Gastrocnemius medialis (tissue), 4 donors: ENCODE measurements at places on chromosomes 5 and 9. TPM values are rescaled to one million over a fixed set of nuclear protein-coding genes. Genes with fewer than 3 reads are reported as not detected.

DNA sequence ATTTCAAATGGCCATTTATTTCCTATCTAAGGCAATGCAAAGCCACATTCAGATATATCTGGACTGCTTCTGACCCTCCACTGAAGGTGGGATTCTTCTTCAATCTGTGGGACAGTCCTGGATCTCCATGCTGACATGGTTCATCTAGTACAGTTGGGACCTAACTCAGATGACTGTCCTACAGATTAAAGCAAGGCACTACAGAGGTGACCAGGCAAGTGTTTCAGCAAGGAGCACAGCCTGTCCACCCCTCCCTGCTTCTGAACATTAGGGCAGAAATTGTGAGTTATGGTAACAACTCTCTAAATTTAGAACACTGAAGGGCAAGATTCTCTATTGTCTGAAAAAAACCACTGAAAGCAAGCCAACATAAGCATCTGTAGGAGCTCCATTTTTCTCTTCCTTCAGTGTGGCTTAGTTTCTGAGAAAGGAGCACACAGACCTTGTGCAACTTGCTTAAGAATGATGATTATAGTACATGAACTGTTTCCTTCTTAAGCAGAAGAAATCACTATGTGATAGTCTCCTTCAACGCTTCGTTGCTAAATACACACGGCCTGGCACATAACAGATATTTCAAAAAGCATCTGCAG is 62.9 kb upstream of the BARX1 start:
- no peaks in the 10 kb centered on the region for H3K36me3 ChIP-seq
- H3K4me3 ChIP-seq = no peak overlapping the region
- H3K27me3 ChIP-seq = no peaks in the 10 kb centered on the region
- no peaks in the 10 kb centered on the region for H3K4me1 ChIP-seq
- no peak overlapping the region for H3K27ac ChIP-seq

GRCh38 chr9:35518981-35519679 is 29.2 kb downstream of the RUSC2 start:
- no peak overlapping the region for H3K4me3 ChIP-seq
- peak overlapping the region; percentile 90 for H3K27ac ChIP-seq
- DNase-seq = peak; percentile 77
- no peaks in the 10 kb centered on the region for H3K36me3 ChIP-seq
- H3K4me1 ChIP-seq = peaks cover 92% of the 10 kb centered on the region

- DNase-seq = no peak
- no peak overlapping the region for H3K4me3 ChIP-seq
- no peaks in the 10 kb centered on the region for H3K4me1 ChIP-seq
- no peak overlapping the region for H3K27ac ChIP-seq
Measured at GRCh38 chr9:117868594-117868993, 164.4 kb downstream of the TLR4 start.

- peaks cover 15% of the 10 kb centered on the region for H3K36me3 ChIP-seq
- H3K27ac ChIP-seq = peak overlapping the region; percentile 79
Measured at GRCh38 chr9:136903041-136903554, 16.8 kb downstream of the TRAF2 start.

GRCh38 chr9:114761523-114761922 is 44.3 kb downstream of the TNFSF15 start:
- H3K27ac ChIP-seq = no peak overlapping the region
- H3K4me3 ChIP-seq = no peak overlapping the region
- H3K27me3 ChIP-seq = no peaks in the 10 kb centered on the region
- H3K36me3 ChIP-seq = no peaks in the 10 kb centered on the region
- no peak for DNase-seq
- H3K4me1 ChIP-seq = no peaks in the 10 kb centered on the region

DNA sequence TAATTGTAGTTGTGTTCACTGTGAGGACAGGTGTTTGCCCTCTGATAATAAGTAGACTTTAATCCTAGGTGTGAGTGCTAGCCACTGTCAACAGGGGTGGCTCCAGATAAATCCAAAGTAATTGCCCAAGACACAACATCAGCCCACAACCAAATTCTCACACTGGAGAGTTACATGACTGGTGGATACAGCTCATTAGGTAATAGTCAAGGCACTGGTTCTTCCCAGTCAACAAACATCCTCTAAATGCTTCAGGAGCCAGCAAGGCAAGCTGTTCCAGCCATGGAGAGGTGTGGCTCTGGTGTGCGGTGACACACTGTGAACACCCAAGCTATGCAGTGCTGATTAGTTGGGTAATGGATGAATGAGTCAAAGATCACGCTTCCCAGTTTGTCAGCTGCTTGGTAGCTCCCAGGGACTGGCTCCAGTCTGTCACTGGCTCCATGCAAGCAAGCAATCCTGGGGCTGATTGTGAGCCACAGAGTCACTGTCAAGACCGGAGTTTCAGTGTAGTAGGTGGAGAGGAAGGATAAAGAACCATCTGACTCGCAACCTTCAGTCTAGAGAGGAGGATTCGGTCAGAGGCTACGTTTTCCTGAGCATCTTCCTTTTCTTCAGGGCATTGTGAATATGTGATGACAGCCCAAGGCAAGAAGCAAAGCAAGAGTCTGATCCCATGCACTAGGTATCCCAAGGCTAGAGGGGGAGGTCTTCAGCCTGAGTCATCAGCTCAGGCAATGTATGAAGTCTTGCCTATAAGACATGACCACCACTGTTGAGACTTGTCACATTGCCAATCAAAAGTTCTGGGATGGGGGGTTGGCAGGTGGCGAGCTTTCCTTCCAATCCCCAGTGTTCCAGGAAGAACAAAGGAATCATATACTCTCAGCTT is 63.1 kb downstream of the UGCG start:
- peaks cover 19% of the 10 kb centered on the region for H3K4me1 ChIP-seq
- peak; percentile 87 for DNase-seq
- H3K27me3 ChIP-seq = no peaks in the 10 kb centered on the region
- H3K27ac ChIP-seq = peak overlapping the region; percentile 10
- no peak overlapping the region for H3K4me3 ChIP-seq
- no peaks in the 10 kb centered on the region for H3K36me3 ChIP-seq

GRCh38 chr5:91293131-91293530 is 90.0 kb downstream of the ARRDC3 start:
- H3K36me3 ChIP-seq = no peaks in the 10 kb centered on the region
- no peak for DNase-seq
- H3K4me1 ChIP-seq = peaks cover 16% of the 10 kb centered on the region
- no peaks in the 10 kb centered on the region for H3K27me3 ChIP-seq

GRCh38 chr5:100950985-100951384 is 47.9 kb upstream of the ST8SIA4 start:
- no peak overlapping the region for H3K27ac ChIP-seq
- no peak overlapping the region for H3K4me3 ChIP-seq
- H3K4me1 ChIP-seq = no peaks in the 10 kb centered on the region
- no peak for DNase-seq
- no peaks in the 10 kb centered on the region for H3K36me3 ChIP-seq

DNA sequence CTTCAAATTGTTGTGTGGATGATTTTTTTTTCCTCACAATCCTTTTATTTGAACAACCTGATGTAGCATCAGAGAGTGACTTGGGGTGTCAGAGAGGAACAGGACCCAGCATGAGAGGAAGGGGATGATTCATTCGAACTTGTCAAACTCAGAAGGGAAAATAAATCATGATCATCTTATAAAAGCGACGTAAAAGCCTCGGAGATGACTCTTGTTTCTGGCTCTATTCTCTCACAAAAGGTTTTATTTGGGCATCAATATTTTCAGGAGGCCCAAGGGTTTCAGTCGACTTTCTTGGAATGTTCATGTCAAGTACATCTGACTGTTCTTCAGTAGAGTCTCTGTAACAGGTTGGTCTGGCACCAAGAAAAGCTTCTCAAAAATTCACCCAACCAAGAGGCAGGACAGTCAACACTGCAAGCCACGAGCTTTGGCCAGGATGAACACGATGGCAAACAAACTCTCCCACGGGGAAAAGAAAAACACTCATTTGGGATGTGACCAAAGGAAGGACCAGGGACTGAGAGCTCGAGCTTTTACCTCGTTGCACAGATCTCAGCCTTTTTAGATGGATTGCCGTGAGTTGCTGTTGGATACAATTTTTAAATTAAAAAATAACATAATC is 55.1 kb downstream of the ANKH start:
- peak overlapping the region; percentile 7 for H3K27ac ChIP-seq
- peaks cover 63% of the 10 kb centered on the region for H3K4me1 ChIP-seq
- H3K4me3 ChIP-seq = no peak overlapping the region
- H3K36me3 ChIP-seq = no peaks in the 10 kb centered on the region
- H3K27me3 ChIP-seq = no peaks in the 10 kb centered on the region

- no peaks in the 10 kb centered on the region for H3K27me3 ChIP-seq
- H3K27ac ChIP-seq = no peak overlapping the region
- H3K36me3 ChIP-seq = no peaks in the 10 kb centered on the region
- H3K4me3 ChIP-seq = no peak overlapping the region
- no peaks in the 10 kb centered on the region for H3K4me1 ChIP-seq
Measured at GRCh38 chr5:125181159-125181558, 434.7 kb upstream of the ZNF608 start.

- DNase-seq = no peak
- H3K36me3 ChIP-seq = no peaks in the 10 kb centered on the region
- no peak overlapping the region for H3K4me3 ChIP-seq
- H3K27ac ChIP-seq = peak overlapping the region; percentile 30
- H3K27me3 ChIP-seq = no peaks in the 10 kb centered on the region
- H3K4me1 ChIP-seq = peaks cover 54% of the 10 kb centered on the region
Measured at GRCh38 chr9:123309611-123310010, 41.2 kb upstream of the STRBP start.

- no peaks in the 10 kb centered on the region for H3K36me3 ChIP-seq
- peaks cover 28% of the 10 kb centered on the region for H3K27me3 ChIP-seq
- no peak for DNase-seq
- no peaks in the 10 kb centered on the region for H3K4me1 ChIP-seq
- H3K4me3 ChIP-seq = peak overlapping the region; percentile 46
Measured at GRCh38 chr5:140927228-140927573, 1.1 kb downstream of the PCDHAC1 start.

DNA sequence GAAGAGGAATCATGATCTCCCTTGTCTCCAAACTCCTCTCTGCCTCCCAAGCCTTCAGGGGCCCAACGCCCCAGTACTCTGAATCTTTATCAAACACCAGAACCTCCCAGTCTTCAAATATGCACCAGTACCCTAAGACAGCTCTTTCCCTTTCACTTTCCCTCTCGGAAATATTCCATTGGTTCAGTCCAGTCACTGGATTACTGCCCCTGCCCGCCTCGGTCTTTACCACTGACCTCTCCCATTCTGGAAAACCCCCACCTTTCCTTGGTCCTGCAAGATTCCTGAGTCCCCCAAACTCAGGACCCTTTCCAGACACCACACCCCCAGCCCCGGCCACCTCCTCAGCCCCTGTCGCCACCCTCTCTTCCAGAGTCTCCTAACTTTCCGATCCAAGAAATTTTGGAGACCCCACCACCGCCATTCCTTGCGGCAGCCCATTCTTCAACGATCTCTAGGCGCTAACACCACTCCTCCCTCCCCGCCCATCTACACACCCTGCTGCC is 674 bp downstream of the C5orf15 start:
- DNase-seq = no peak
- no peaks in the 10 kb centered on the region for H3K27me3 ChIP-seq
- no peaks in the 10 kb centered on the region for H3K36me3 ChIP-seq

GRCh38 chr5:149793256-149793550 is 63.1 kb downstream of the PPARGC1B start:
- H3K4me3 ChIP-seq = no peak overlapping the region
- H3K27ac ChIP-seq = peak overlapping the region; percentile 98
- peaks cover 80% of the 10 kb centered on the region for H3K4me1 ChIP-seq
- no peaks in the 10 kb centered on the region for H3K36me3 ChIP-seq
- DNase-seq = no peak

- H3K4me1 ChIP-seq = peaks cover 44% of the 10 kb centered on the region
- H3K27ac ChIP-seq = peak overlapping the region; percentile 94
- no peaks in the 10 kb centered on the region for H3K27me3 ChIP-seq
- no peaks in the 10 kb centered on the region for H3K36me3 ChIP-seq
- H3K4me3 ChIP-seq = peak overlapping the region; percentile 63
Measured at GRCh38 chr5:88884608-88884877, 1.6 kb upstream of the MEF2C start.

Gene NCBP1
- total RNA-seq = 14.6 TPM

Gene TRIM14
- 3.2 TPM for total RNA-seq

Gene LHX3
- not detected for total RNA-seq

Gene BNIP1
- total RNA-seq = 9.2 TPM
